ENCODE measurements at places on chromosomes 3 and 15.

DNA sequence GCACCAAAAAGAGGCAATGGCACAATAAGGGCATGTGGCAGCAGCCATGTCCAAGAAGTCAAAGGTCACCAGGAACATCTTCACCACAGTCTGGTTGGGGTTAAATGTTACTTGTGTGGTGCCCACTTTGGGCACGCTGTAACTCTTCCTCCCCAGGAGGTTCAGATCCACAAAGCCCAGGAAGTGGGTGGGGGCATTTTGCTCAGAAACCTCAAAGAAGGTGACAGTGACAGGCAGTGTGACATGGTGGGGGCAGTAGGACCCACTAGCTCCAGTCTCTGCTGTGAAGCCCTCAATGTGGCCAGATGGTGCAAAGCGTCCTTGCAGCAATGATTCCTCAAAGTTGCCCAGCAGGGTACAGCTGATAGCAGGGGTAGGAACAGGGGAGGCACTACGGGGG is 5.8 kb downstream of the ZNF80 start:
- DNase-seq = no peak

DNA sequence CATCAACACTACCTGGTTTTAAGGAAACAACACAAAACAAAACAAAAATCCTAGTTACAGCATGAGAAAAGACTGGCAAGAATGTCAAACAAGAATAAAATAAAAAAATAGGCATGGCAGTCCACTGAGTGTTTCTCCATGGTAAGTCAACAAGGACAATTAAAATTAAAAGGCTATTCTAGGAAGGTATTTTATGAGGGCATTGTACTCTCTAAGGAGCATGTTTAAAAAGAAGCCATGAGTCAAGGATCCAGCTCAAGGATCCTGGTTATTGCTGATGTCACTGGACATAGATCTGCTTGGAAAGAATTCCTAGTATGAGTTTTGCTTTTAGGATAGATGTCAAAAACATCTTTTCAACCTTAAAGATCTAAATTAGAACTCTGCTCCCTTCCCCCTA is 106.7 kb downstream of the MYO5A start:
- DNase-seq = no peak

DNA sequence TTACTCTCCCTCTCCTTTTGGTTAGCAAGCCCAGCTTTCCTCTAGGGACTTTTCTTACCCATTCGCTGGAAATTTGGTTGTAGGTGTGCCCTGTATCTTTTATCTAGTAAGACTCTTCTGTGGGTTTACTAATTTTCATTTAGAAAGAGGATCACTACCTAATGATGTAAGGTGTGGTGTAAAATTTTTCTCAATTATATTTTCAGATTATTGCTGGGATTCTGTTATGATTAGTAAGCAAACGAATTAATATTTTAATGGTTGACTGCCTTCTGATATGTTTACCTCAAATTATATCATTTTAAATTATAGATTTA is 28.5 kb downstream of the PLCL2 start:
- DNase-seq = no peak

DNA sequence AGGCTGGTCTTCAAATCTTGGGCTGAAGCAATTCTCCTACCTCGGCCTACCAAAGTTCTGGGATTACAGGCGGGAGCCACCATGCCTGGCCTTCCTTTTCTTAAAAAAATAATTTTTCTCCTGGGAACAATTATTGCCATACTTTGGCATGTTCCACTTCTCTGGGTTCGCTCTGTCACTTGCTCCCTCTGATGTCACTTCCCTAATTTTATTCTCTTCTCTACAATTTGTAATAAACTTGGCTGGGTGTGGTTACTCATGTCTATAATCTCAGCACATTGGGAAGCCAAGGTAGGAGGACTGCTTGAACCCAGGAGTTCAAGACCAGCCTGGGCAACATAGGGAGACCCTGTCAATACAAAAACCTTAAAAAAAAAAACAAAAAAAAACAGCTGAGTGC is 6.1 kb upstream of the IMPDH2 start:
- DNase-seq = no peak

DNA sequence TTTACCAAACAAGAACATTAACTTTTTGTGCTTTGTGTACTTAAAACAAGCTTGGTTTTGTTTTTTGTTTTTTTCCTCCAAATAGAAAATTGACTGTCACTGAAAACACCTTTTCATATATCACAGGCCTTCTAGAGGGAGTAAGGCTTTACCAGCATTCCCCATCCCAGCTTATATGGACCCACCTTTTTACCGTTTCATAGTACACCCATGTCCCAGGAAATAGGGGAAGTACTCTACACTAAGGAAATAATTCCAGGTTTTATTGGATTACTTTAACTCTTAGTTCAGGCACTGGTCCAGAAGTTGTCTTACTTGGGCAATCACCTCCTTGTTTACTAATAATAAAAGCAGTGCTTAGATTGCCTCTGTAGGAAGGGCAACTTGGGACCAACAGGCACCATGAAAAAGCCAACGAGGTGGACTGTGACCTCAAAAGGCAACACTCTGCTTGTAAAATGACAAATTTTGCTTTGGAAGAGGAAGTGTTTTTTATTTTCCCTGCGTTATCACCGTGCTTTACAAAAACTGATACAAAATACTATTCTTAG is 26.2 kb downstream of the HMG20A start:
- no peak for DNase-seq

GRCh38 chr3:124650798-124651197 is 79.5 kb upstream of the UMPS start:
- DNase-seq = peak; percentile 10

DNA sequence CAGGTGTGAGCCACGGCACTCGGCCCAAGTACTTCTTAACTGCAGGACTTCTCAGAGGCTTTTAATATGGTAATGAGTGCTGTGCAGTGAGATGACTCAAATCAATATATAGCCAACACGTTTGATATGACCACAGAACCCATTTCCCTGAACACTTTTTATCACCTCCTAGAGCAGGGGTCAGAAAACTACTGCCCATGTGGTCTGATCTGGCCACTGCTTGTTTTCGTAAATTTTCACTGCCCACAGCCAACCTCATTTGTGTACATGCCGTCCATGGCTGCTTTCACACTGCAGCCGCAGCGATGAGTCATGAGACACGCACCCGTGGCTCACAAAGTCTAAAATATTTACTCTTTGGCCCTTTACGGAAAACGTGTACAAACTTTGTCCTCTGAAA is 179.2 kb downstream of the RORA start:
- DNase-seq = no peak

GRCh38 chr3:184234671-184235380 is 5.4 kb downstream of the VWA5B2 start:
- DNase-seq = no peak

GRCh38 chr15:57221134-57221533 is 155.2 kb upstream of the CGNL1 start:
- DNase-seq = no peak

- DNase-seq = no peak
Measured at GRCh38 chr3:7779331-7779730, 722.3 kb upstream of the LMCD1 start.

- DNase-seq = no peak
Measured at GRCh38 chr15:52559575-52559974, 9.3 kb downstream of the ARPP19 start.

GRCh38 chr15:73935547-73935946 is 9.3 kb downstream of the LOXL1 start:
- DNase-seq = no peak

GRCh38 chr3:107989661-107990060 is 101.2 kb downstream of the CD47 start:
- no peak for DNase-seq

DNA sequence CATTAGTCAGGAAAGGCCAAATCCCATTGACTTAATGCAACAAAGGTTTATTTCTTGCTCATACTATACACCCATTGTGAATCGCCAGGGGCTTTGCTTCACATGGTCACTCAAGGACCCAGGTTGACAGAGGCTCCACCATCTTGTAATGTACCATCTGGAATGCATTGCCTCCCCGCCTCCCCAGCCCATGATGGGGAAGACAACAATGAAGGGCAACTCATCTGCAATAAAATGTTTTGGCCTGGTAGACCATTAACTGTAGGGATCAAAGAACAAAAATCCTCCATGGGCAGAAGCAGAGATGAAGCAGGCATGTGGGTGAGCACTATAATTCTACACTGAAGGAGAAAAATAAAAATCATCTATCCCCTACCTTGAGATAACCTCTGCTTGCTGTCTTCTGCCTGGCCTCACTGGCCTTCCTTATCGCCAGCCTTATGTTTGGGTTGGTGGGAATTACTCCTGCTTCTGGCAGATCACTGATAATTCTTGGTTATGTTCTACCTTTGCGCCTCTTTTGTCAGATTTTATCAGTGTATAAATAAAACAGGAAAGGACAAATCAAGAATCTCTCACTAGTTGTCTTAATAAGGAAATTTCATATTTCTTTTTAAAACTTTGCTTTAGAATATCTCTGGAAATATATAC is 37.8 kb downstream of the GPR160 start:
- no peak for DNase-seq

DNA sequence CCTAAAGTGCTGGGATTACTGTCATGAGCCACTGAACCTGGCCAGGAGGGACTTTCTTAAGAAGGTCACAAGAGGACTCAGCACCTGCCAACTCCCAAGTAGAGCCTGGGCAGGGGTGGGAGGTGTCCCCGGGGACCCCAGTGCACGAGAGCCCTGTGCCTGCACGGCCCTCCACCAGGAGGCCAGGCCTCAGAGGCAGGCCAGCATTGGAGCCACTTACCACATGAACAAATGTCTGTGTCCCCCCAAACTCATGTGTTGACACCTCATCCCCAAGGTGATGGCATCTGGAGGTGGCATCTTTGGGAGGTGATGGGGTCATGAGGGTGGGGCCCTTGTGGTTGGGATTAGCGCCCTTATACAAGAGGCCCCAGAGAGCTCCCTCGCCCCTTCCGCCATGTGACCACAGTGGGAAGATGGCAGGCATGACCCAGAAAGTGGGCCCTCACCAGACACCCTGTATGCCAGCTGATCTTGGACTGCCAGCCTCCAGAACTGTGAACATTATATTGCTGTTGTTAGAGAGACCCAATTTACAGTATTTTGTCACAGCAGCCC is 3.2 kb upstream of the RPUSD3 start:
- DNase-seq = no peak

GRCh38 chr3:45188719-45189659 is 37.1 kb downstream of the TMEM158 start:
- no peak for DNase-seq

DNA sequence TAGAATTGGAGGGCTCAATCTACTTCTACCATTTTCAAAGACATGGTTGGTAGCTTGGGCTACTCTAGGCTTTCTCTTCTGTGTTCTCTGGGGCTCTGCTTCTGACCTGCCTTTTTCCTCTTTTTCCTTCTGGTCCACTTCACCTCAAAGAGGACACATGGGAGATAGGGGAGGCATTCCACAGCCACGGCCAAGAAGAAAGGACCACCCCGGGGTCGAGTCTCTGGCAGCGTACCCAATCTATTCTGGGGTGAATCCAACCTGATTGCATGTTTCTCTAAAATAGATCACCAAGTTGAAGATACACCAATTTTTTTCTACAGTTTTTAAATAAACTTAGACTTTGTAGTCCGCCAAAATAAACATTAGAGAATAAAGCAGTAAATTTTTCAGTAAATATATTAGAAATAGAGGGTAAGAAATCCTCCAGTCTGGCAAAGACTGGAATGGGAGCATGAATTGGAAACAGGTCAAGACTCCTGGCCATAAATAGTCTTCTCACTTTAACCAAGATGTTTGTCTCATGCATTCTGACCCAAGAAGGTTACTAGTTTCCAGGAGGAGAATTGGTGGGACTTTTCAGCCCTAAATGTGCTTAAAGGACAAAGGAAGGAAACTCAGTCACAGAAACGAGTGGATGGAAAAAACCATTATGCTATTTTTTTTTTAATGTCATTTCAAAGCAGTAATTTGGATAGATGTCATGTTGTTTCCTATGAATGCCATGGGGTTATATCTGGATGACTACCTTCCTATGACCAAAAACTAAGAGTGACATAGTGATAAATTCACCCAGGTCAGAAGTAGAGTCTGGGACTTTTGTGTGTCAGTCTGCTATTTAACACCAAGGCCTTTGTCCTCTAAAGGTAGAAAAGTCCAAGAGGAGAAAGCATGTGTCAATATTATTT is 71.3 kb upstream of the PHLDB2 start:
- DNase-seq = no peak

DNA sequence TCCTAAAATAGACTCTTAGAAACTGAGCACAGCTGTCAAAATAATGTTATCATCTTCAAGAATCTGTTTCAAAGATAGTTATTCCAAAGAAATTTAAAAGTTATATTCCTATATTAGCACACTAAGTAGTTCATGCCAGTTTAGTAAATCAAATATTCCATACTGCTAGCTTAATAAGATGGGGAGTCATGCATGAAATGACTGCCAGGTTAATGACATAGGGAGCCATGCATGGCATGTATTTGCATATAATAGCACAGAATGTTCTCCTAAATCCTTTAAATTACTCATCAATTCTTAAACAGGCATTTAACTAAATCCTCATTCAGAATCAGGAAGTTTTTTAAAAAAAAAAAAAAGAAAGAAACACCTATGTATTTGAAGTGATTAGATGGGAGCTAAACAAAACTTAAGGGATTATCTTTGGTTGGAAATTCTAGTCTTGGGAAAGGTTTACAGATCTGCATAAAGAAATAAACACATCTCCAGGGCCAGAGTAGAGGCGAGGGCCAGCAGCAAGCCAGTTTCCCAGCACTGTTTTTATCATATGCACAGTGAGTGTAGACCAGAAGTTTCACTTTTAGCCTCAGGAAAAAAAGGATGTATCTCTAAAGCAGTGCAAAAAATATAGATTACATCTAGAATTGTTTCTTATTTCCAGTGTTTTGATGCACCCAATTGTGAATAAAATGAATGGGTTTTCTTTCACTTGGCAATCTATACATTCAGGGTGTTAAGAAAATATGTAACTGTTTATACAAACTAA is 366.4 kb upstream of the AGTR1 start:
- DNase-seq = no peak

DNA sequence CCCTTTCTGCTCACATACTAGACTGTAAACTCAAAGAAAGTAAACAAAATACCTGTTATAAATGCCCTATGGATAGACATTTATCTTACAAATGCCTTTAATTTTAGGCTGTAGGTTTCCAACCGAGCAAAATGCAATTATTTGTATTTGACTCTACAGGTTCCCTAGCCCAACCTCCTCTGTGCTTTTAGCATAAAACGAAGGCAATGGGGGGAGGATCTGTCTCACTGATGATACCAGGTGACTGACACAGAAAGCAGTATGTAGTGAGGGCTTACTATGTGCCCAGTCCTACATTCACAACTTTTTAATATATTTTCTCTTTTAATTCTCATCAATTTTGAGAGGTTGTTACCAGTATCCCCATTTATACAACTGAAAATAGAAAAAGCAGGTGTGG is 87.4 kb downstream of the OXNAD1 start:
- no peak for DNase-seq

DNA sequence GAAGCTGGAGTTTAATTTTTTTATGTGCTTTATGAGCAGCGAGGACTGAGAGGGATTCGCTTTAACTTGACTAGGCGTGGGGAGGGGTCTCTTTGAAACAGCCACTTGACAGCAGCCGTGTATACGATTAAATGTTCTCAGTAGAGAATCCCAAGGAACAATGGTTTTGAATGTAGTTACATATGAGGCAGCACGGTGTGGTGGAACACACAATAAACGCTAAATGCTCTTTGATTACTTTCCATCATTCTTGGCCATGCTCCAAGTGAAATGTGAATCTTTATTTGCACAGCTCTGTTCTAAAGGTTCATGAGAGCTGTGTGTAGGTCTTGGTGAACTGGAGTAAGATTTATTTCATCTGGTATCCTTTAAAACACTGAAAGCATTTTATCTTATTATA is 251.4 kb upstream of the TGFBR2 start:
- DNase-seq = no peak
